CD4-positive, alpha-beta T cell treated with Interleukin-21 for 1 hour (primary cell): ENCODE measurements at places on chromosomes 11 and 22.

DNA sequence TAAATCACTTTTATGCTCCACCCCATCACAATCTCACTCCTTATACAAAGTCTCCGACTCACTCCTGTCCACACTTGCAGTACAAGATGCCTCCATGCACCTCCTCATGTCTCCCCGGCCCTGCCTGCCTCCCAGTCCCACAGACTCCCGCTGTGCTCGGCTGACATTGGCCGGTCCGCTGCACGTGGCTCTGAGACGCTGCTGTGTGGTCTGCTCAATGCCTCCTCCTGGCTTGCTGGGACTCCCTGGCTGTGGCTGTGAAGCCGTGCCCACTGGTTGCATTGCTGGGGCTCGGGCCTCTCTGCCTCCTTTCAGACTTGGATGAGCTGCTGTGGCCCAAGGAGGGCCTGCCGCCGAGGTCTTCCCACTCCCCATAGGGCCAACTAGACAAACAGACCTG is 224.0 kb upstream of the B3GAT1 start:
- no peak for DNase-seq

GRCh38 chr11:44199298-44199697 is 103.8 kb downstream of the EXT2 start:
- no peak for DNase-seq

GRCh38 chr11:60939855-60940254 is 12.1 kb downstream of the SLC15A3 start:
- DNase-seq: no peak

DNA sequence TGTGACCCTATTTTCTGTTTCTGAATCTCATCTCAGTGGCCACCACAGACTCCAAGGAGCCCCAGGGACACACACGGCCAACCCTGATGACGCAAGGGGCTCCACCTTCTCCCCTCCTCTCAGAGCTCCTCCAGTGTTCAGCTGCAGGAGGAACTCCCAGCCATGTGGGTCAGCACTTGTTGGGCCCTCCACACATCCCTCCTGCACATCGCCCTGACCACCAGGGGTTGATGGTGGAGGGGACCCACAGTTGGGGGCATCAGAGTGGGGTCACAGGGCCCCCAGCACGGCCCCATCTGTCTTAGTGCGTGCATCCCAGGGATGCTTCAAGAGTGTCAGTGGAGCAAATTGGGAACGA is 499.6 kb downstream of the BRD1 start:
- DNase-seq: no peak

DNA sequence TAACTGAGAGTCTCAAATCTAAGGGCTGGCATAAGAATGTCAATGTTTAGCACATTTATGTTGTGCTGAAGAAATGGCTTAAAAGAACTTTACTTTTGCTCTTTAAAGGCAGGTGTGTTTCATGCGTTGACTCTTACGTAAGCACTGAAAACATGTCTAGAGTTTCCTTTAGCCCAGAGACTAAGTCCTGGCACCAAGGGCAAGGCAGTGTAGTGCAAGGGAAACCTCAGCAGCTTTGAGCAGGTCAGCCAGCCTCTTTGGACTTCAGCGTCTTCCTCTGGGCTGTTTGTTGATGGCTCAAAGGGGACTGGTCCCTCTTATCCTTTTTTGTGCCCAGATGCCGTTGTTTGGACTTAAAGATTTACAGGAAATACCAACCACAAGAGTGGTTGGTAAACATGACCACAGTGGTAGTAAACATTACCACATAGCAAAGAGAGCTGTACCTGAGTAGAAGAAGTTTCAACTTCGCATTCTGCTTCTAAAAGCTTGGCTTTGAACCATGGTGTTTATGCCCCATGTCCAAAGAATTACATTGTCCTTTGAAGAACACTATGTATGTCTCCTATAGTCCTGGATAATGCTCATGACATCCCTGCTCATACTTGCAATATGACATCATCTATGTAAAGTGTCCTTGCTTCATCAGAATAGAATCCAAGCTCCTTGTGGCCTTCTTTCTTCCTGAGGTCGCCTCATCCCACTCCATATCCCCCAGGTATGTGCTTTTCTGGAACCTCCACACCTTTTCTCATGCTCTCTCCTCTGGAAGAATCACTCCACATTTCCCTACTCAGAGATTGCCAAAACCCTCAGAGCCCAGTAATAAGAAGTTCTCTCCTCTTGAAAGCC is 23.5 kb downstream of the TENM4 start:
- DNase-seq: no peak

DNA sequence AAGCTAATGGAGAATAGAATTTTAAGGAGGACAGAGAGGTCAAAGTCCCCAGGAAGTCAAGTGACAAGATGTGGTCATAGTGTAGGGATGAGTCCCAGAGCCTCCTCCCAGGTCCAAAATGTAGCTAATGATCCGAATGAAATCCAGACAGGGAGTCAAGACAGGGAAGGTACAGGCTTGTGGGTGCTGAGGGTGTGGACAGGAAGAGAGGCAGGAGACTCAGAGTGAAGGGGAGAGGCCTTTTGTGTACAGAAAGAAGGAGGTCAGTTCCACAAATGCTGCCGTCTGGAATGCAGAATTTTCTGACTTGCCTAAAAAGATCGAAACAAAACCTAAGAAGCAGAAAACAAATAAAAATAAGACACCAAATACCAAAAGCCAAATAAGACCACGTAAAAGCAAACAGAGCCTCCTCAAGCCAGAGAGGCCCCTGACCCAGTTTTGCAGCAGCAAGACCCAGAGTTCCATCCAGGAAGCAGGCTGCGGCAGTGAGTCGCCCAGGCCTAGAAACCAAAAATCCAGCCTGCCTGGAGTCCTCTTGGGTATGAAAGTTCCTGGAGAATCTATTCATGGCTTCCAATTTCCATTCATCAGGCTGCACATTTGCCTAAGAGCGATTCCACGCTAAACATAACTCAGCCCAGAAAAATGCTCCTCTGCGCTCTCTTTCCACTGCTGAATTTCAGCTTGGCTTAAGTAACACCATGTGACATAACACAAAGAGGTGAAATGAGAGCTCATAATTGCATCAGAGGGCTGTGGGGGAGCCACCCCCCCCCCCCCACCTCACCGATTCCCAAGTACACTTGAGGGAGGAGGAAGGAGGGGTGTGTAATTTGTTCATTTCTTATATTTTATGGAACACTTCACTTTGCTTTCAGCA is 71.2 kb downstream of the KIRREL3 start:
- DNase-seq: no peak

- no peak for DNase-seq
Measured at GRCh38 chr11:22234743-22235142, 41.9 kb downstream of the ANO5 start.

GRCh38 chr11:64762277-64762673 is 2.5 kb upstream of the PYGM start:
- DNase-seq: peak; percentile 38

DNA sequence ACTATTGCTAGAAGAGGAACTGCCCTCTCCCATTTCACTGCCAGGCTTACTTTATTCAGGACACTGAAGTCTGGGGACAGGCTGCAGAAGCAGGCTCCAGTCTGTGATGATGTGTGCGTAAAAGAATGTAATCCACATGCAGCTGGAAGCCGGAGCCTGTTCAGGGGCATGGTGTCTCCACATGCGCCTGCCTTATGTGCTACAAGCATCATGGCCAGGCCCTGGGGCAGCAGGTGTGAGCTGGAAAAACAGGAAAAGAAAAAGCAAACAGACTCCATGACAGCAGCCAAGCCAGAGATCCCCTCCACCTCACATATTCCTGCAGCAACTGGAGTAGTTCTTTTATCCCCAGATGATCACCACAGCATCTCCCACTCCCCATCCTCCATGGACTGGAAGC is 33.4 kb downstream of the ARFGAP2 start:
- DNase-seq: no peak

GRCh38 chr22:44033694-44034093 is 9.6 kb downstream of the PARVB start:
- DNase-seq: no peak

GRCh38 chr11:961921-962320 is 36.3 kb downstream of the AP2A2 start:
- no peak for DNase-seq

- DNase-seq: no peak
Measured at GRCh38 chr22:42292732-42293520, 22.5 kb upstream of the TCF20 start.

DNA sequence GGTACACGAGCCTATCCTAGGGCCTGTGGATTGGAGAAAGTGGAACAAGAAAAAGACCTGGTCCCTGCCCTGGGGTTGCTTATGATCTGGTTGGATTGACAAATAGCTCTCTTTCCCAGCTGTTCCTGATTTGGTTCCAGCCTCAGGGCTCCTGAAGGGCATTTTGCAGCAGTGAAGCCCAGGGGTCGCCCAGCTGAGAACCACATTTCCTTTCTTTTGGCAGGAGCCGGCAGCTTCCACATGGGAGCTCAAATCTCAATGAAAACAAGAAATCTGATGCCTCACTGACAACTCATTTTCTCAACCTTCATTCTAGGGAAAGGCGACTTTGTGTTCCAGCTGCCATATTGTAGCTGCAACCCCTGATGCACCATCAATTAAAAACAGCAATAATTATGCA is 140.6 kb upstream of the CADM1 start:
- DNase-seq: no peak

GRCh38 chr11:8015753-8016239 is 28.7 kb downstream of the EIF3F start:
- no peak for DNase-seq

GRCh38 chr22:29604076-29604360 is 585 bp downstream of the NF2 start:
- peak; percentile 55 for DNase-seq

- no peak for DNase-seq
Measured at GRCh38 chr11:46336563-46337180, 10.6 kb upstream of the DGKZ start.

DNA sequence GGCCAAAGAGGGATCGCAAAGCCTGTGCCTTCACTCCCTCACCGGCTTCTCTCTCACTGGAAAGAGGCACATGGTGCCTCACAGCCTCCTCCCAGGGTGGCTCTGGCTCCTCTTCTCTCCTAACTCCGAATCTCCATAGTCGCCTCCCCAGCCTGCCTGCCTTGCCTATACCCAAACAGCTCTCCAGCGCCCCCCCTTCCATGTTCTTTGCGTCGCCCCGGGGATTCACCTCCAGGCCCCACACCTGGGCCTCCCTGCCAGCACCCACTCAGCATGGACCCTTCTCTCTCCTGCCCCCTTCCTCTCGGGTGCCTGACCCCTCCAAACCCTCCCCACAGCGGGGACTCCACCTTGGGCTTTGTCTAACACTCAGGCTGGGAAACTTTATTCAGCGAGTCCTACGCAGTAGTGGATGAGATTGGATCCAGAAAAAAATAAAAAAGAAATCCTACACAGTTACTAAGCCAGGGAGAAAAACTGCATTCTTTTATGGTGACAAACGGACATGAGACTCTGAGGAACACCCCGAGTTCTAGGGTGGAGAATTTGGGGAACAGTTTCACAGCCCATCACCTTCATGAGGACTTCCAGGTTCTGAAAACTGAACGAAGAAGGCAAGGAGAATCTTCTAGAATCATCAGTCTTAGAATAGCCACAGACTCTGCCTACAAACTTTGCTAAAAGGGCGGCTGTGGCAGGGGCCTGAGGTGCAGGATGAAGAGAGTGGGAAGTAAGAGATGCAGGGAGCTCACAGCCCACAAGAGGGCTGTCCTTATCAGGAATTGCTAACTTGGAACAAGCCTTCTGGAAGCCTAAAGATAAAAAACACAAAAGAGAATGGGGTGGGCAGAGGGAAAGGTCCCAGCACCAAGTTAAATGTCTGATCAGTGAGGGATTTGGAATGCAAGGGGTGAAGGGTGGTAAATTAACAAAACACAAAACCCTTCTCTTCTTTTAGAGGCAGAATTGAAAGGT is 5.3 kb downstream of the PPM1F start:
- DNase-seq: no peak

DNA sequence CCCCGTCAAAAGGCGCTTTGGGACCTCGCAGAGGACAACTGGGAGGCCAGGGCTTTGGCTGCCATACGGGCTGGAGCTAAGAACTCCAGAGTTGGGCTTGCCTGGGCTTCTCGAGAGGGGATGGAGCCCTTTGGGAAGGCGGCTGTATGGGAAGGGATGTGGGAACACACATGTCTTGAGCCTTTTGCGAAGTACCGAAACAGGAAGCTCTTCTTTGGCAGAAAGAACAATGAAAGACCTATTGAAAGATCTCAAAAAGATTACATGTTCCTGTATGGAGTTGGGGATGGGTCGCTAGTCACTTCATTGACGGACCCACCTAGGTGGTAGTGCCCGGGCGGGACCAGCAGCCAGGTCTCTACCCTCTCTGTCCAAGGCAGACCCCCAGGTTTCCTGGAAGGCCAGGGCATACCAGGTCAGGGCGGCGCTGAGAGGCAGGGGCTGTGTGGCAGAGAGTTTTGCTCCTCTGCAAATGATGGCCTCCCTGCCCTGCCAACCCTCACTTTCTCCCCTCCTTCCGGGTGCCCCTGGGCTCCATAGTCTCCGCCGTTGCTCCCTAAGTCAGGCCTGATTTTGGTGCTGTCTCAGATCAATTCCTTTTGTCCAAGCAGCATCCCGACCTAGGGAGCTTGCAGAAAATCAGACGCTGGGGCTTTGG is 1.0 kb downstream of the ST14 start:
- no peak for DNase-seq

GRCh38 chr22:43036282-43036829 is 21.4 kb upstream of the PACSIN2 start:
- no peak for DNase-seq
